Stimulated activated CD8-positive, alpha-beta memory T cell treated with anti-CD3 and anti-CD28 coated beads, Interleukin-4, amount 100 ng/mL, for 1 hour (primary cell): ENCODE measurements at places on chromosomes 7 and 10.

DNA sequence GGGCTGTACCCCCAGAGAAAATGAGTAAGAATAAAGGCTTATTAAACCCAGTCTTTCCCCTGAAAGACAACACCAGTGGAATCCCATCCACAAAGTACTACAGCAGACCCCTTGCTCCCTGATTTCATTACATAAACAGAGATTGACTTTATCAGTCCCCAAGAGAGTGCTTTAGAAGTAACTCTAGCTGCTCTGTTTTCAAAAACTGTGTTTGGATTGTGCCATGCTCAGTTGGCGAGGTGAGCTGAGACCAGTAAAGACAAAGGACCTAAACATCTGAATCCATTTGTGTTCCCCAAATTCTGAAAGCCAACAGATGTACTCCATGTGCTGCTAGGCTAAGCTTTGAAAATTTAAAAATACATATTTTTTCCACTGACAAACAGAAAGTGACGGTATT lies 127.0 kb downstream of the ATE1 start:
- no peak for DNase-seq

GRCh38 chr7:44373418-44373740 lies 48.0 kb upstream of the CAMK2B start:
- no peak for DNase-seq

- DNase-seq, result no peak
Measured at GRCh38 chr10:74381291-74381853, 230.4 kb downstream of the ADK start.

GRCh38 chr10:125264757-125265578 lies 104.6 kb upstream of the CTBP2 start:
- no peak for DNase-seq

- DNase-seq, result no peak
Measured at GRCh38 chr10:505419-505818, 184.0 kb downstream of the DIP2C start.

GRCh38 chr10:71349406-71349805 lies 30.3 kb downstream of the SLC29A3 start:
- DNase-seq, result no peak

DNA sequence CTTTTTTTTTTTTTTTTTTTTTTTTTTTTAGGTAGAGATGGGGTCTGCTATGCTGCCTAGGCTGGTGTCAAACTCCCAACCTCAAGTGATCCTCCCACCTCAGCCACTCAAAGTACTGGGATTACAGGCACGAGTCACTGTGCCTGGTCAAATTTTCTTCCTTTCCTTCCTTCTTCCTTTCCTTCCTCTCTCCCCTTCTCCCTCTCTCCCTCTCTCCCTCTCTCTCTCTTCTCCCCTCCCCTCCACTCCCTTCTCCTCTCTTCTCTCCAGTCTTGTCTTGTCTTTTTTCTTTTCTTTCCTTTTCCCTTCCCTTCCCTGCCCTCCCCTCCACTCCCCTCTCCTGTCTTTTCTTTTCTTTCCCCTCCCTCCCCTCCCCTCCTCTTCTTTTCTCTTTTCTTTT lies 7.2 kb upstream of the MLXIPL start:
- DNase-seq, result no peak

DNA sequence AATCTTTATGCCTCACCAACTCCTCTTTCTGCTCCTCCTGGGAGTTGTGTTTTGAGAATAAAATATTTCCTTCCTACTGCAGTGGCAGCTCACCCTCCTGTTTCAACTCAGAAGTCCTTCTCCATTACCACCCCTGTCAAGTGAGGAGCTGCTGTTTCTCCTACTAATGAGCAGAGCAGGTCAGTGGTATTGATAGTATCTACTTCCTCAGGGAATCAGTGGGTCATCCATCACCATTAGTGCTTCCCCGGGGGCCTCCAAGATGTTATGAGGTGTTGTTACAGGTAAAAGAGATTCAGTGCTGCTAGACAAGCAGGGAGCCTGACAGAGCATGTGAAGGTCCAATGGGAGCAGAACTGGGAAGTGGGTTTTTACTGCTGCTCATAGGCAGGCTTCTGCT lies 795.2 kb downstream of the REEP3 start:
- no peak for DNase-seq

- DNase-seq, result no peak
Measured at GRCh38 chr7:38909870-38910269, 879 bp upstream of the VPS41 start.

DNA sequence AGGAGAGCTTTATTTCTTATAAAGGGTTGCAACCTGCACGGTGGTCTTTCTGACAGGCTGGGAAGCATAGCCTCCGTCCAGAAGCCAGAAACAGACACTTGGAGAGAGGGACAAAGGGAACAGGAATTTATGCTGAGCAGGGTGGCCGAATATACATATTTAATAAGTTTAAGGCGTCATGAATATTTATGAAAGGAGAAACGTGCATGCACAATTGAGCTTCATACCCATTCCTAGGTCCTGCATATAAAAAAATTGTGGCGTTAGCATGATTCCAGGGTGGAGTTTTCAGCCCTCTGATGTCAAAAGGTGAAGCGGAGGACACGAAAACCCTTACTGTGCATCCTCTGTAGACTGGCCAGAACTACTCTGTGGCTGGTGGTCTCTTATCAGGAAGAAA lies 10.7 kb downstream of the CCDC126 start:
- no peak for DNase-seq

- no peak for DNase-seq
Measured at GRCh38 chr7:98613601-98614425, 3.3 kb upstream of the NPTX2 start.

DNA sequence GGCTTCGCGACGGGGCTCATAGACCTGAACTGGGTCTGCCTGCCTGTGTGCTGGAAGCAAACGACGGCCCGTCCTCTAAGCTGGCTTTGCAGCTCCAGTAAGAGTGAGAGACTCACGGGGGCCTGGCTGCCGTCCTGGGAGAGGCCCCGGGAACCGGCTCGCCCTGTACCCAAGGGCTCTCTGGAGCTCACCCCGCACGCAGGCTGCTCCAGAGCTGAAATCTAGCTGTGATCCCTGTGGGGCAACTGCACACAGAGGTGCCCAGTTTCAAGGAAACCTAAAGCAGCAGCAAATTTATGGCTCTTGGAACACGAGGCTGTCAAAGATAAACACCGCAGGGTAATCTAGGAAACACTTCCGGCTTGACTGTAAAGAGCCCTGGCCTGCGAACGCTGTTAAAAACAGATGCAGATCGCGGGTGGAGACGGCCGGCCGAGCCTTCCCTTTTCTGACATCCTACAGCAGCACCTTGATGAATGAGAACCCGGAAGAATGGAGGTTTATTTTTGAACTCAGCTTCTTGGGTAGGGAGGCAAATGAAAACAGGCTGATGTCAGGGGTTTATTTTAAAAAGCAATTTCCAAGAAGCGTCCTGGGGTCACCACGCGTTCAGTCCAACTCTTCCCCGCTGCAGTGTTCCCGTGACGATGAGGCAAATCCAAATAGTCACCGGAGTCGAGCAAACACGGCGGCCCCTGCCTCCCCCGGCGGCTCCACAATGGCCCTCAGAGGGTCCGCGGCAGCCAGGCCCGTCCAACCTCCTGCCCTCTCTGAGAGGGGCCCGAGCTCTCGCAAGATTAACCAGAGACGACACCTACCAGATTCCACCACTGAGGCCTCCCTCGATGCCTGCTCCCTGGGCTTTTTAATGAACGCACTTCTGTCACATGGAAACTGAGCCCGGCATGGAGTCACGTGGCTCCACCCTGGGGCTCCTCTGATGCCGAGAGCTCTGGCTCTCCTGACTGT lies 29.6 kb downstream of the AMZ1 start:
- no peak for DNase-seq

DNA sequence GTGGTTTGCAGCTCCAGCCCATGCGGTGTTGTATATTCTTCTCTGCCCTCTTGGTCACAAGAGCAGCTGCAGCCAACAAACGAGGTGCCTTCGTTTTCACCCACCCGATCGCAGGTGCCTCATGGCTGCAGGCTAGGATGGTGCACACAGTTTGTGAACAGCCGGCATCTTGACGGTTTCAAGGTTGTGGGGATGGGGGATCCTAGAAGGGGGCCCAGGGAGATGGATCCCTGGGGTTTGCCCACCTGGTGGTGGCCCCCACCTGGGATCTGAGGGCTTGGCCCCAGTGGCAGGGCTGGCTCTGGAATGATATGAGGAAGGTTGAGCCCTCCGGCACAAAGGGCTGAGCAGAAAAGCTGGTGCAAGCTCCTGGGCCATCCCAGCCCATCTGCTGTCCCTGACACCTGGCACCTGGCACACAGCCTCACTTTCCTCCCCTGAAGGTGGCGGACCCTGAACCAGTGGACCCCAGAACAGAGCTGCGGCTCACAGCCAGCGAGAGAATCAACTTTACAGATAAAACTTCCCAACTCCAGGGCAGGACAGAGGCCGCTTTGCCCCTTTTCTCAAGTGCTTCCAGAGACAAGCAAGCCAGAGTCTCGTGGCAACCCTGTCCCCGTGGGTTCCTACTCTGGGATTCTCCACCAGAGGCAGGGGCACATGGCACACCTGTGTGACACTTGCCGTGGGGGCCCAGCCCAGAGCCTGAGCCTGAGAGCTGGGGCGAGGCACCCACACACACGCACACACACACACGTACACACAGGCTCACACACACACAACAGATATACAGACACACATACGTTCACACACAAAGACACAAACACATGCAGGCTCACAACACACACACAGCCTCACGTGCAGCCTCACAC lies 177.3 kb upstream of the PPP2R2D start:
- no peak for DNase-seq

DNA sequence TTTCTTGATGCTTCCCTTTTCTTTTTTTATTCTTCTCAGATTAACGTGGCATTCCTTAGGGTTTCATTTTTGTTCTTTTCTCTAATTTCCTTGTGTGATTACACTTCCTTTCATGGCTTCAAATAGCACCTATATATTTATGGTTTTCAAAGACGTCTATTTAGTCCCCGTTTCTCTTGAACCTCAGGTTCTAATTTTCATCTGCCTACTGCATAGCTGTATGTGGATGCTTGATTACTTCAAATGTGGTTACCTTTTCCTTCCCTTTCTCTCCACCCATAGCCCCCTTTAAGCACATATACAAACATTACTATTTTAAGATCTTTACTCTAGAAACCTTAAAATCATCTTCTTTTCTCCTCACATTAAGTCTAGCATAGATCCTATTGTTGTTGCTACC lies 2.4 kb downstream of the TPST1 start:
- no peak for DNase-seq

GRCh38 chr10:132638130-132638515 lies 100.5 kb downstream of the INPP5A start:
- DNase-seq, result no peak

DNA sequence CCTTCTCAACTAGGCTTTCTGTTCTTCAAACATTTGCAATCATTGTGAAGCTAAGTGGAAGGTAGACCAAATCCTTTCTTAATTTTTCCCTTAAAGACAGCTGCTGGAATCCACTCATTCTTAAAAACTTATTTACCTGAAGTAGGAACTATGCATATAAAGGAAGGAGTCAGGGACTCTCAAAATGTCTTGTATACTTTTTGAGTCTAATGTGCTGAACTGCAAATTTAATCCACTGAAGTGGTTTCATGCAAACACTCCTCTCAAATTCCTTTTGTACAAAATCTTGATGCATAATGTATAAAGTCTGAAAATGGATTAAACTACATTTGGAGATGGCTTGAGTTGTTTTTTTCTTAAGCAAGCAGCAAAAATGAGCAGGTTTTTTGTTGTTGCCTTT lies 118.0 kb downstream of the CABCOCO1 start:
- DNase-seq, result no peak
